ENCODE measurements at places on chromosomes 1 and 21.
A peak's percentile ranks its signal among the peaks of the same experiment; 100 is the strongest.

DNA sequence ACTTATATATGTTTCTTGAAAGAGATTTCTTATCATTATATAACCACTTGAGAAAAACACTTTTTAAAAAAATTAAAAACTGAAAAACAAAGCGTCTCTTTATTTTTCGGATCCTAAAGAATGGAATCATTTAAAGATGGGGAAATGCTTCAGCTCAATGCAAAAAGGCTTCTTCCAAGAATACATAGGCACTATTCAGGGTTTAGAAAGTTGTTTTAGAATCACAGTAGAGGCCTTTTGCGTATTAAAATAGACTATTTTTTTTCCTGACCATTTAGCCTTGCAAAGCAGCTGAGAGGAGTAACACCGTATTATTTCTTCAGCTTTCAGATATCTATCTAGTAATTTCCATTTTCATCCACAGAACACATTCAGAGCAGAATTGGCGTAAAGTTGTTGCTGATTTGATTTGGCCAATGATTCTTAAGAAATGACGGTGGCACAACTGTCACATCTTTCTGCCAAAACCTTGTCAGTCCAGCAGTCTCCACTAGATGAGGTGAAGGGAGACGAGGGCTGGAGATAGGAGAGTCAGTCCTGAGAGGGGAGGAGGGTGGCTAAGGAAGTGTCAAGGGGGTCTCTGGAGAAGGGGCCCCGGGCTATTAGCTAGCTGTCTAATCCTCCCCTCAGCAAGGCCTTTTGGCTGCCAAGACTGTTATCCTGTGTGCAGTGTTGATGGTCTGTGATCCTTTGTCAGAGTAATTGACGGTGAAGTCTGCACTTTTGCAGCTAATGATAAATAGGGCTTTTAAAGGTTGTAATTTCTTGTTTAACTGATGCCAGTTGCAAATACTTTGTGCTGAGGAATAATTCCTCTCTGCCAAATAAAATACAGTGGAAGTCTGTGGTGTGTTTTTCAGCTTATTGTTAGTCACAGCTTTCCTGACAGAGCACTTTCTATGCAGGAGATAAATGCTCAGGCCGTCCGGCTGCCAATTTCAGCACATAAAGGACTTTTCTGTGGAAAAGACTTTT, 34.7 kb downstream of the PRRX1 start:
- no peak for DNase-seq

GRCh38 chr1:83581747-83582146, 417.2 kb downstream of the TTLL7 start:
- DNase-seq, result no peak

DNA sequence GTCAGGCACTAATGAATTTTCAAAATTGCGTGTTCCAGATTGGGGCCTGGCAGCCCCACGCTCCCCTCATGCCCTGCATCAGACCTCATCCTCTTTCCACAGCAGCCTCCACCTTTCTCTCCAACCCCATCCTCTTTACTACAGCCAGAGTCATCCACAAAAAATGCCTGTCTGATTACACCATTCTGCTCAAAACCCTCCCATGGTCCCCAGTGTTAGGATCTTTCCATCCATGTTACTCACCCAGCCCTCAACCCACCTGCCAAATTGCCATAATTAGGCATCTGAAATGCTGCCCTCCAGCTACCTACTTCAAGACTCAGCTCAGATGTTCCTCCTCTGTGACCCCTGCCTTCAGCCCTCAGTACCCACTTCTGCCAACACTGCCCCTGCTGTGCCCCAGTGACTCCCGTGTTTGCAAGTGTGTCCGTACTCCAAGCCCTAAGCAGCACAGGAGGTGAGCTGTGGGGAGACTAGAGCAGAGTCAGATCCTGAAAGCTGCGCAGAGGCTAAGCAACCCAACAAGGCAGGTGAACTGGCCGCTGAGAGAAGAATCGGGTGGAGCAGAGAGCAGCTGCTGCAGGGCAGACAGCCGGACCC, 715 bp upstream of the ARTN start:
- DNase-seq, result no peak

- no peak for DNase-seq
Measured at GRCh38 chr21:22020221-22020620, 1022.0 kb downstream of the NCAM2 start.

DNA sequence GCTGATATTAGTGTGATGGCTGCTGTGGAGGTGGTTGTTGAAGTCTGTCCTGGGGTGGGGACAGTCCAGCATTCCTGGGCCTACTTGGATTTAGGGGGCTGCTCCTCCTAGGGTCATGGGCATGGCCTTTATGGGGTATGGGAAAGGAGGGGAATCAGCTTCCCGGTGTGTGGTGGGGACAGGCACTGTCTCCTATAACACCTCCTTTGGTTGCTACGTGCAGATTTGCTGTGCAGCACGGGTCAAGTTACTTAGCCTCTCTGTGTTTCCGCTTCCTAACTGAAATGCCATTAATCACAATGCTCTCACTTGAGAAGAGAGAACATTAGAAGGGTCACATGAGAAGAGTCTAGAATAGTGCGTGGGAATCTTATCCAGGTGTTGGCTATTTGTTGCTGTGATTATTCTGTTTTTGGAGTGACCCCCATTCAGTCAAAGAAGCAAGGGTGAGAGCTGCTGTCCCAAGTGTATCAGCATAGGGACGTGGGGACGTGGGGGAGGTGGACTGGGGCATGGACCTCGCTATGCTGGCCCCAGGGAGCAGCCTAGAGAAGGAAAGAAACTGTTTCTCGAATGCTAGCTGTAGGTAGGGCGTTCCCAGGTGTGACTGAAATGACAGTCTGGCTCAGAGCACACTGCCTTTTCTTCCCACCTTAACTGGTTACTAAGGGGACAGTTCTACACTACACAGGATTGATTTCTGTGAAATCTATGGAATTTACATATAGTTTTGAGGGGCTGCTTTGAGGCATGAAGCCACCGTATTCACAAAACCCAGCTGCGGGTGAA, 19.9 kb downstream of the SOX13 start:
- no peak for DNase-seq

DNA sequence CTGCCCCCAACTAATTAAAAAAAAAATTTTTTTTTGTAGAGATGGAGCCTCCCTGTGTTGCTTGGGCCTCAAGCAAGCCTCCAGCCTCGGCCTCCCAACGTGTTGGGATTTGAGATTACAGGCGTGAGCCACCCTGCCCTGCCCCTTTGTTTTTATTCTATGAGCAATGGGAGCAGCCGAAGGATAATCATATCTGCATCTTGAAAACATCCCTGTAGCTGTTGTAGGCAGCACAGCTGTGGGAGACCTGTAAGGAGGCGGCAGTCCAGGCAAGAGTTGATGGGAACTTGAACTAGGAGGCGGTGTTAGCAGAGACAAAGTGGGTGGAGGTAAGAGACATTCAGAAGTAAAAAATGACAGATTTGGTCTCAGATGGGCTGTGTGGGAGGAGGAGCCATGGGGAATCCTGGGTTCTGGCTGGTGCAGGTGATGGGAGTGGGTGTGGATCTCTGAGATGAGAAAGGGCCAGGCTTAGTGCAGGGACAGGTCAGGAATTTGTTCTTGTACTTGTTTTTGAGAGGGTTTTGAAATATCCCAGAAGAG, 31.3 kb downstream of the STUM start:
- no peak for DNase-seq

DNA sequence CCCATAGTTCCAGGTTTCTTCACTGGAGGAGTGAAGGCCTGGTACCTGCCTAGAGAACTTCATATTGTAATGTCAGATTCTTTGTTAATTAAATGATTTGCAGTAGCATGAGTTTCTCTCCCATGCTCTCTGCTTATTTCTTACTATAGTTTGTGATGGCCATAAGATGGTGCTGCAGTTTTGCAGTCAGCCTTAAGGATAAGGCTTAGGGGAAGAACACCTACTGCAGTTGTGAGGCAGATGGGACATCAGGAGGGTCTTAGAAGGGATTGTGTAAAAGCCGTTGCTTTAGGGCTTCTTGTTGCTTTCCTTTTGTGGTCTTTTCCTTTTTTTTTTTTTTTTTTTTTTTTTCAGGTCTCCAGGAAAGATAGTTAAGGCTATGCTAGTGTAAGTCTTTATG, 61.8 kb downstream of the MACF1 start:
- DNase-seq, result peak; percentile 11

DNA sequence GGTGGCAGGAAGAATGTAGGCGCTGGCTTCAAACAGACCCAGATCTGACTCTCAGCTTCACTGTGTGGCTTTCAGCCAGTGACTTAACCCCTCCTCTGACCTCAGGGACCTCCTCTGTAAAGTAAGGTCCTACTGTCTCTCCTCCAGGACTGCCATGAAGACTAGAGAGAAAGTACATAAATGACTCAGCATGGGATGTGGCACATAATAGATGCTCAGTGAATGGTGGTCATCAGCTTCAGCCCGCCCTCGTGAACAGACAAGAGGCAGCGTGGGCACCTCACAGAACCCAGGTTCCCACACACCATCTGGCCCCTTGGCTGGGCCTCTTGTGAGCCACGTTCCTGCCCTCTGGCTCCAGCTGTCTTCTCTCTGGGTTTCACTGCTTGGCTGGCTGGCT, 126.0 kb downstream of the SYF2 start:
- DNase-seq, result no peak

- DNase-seq, result peak; percentile 51
Measured at GRCh38 chr1:89844241-89844807, 23.5 kb downstream of the LRRC8D start.
